ENCODE measurements at places on chromosomes 12 and 14. TPM values are rescaled to one million over a fixed set of nuclear protein-coding genes. Genes with fewer than 3 reads are reported as not detected.

The TTLL5 gene
- 37.9 TPM for total RNA-seq

DNA sequence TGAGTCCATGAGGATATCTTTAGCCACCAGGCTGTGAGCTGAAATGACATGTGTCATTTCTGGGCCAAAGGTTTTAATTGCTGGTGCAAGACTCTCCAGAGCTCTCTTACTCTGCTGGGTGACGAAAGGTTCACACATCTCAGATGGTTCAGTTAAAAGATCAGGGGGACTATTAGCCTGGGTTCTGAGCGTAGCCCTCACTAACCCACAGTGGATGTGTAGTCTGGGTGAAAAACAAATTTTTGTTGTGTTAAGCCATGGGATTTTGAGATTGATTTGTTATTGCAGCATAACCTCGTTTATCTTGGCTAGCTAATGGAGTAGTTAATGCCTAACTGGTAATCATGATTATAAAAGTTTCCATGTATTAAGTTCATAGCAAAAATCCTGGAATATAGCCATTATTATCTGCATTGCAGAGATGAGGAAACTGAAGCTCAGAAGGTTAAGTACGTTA lies 251.5 kb downstream of the RMST start:
- H3K4me3 ChIP-seq, result no peak overlapping the region
- DNase-seq, result no peak
- no peaks in the 10 kb centered on the region for H3K27me3 ChIP-seq
- no peaks in the 10 kb centered on the region for H3K36me3 ChIP-seq
- H3K4me1 ChIP-seq, result no peaks in the 10 kb centered on the region
- no peak overlapping the region for H3K27ac ChIP-seq

GRCh38 chr12:58918469-58918844 lies 1.8 kb downstream of the LRIG3 start:
- peaks cover 30% of the 10 kb centered on the region for H3K27me3 ChIP-seq
- no peak for DNase-seq
- H3K36me3 ChIP-seq, result no peaks in the 10 kb centered on the region
- no peak overlapping the region for H3K4me3 ChIP-seq
- peaks cover 5% of the 10 kb centered on the region for H3K4me1 ChIP-seq
- no peak overlapping the region for H3K27ac ChIP-seq

DNA sequence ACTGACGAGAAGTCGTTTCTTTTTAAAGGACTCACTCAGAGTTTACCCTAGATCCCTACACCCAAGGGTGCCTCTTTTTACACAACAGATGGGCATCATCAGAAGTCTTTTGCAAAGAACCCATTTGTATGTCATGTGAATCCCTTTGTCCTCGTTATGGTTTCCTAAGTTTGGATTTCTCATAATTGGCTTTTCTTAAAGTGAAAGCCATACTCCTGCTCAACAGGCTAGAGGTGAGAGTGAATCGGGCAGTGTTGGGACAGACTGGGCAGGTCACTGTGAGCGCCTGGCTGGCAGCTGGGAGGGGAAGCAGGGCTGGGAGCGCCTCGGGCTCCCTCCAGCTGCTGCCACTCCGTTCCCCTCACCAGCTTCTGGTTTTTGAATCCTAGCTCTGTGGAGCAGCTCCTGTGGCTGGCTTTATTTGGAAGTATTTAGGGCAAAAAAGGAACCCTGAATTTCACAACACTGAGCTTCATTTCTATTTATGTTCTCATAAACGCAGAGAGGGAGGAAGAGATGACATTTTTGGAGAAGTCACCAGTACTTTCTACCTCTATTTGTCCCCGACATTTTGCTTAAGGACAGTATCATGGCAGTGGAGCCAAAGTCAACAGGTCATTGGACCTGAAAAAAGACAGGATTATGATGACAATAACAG lies 63.8 kb upstream of the ACTN1 start:
- no peaks in the 10 kb centered on the region for H3K36me3 ChIP-seq
- peaks cover 24% of the 10 kb centered on the region for H3K27me3 ChIP-seq
- H3K27ac ChIP-seq, result no peak overlapping the region
- no peaks in the 10 kb centered on the region for H3K4me1 ChIP-seq

GRCh38 chr14:104135904-104136471 lies 2.4 kb upstream of the KIF26A start:
- no peak overlapping the region for H3K27ac ChIP-seq
- peaks cover 38% of the 10 kb centered on the region for H3K27me3 ChIP-seq
- H3K36me3 ChIP-seq, result no peaks in the 10 kb centered on the region
- peak overlapping the region; percentile 52 for H3K4me3 ChIP-seq

GRCh38 chr14:92439537-92440344 lies 73.8 kb upstream of the RIN3 start:
- peaks cover 44% of the 10 kb centered on the region for H3K4me1 ChIP-seq
- peak overlapping the region; percentile 29 for H3K4me3 ChIP-seq
- no peaks in the 10 kb centered on the region for H3K27me3 ChIP-seq
- peak overlapping the region; percentile 31 for H3K27ac ChIP-seq
- no peaks in the 10 kb centered on the region for H3K36me3 ChIP-seq

The CEP170B gene
- total RNA-seq, result 1.8 TPM

The PRH2 gene
- total RNA-seq, result not detected

DNA sequence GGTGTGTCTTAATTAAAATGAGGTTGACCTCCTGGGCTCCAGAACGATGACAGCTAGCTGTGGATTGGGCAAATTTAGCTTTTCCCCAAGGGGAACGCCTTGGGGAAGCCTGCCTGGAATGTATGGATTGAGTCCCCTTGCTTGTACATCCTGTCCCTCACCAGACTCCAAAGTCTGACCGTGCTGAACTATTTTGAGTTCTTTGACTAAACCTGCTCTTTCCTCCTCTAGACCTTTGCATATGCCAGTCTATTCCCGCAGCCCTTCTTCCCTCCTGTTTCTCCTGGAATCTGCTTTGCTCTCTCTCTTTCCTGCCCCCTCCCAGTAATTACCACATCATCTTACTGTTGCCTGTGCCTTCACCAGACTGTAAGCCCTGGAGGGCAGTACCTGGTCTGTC lies 11.5 kb upstream of the KDM2B start:
- DNase-seq, result no peak
- H3K4me3 ChIP-seq, result no peak overlapping the region
- peak overlapping the region; percentile 98 for H3K27ac ChIP-seq

Measured in activated B cell treated with CpG ODN at 0.5 μM for 24 hours (primary cell).